ENCODE measurements at places on chromosomes 7 and 10.

- DNase-seq = no peak
These were observed 350.5 kb upstream of the CHRM2 start for GRCh38 chr7:136517971-136518370.

GRCh38 chr7:131108212-131108940 lies 219.3 kb upstream of the MKLN1 start:
- peak; percentile 43 for DNase-seq

GRCh38 chr10:22656036-22656435 lies 58.3 kb downstream of the PIP4K2A start:
- DNase-seq = no peak

GRCh38 chr10:56622335-56622973 lies 261.4 kb upstream of the ZWINT start:
- no peak for DNase-seq

GRCh38 chr10:129788215-129788614 lies 175.9 kb downstream of the EBF3 start:
- DNase-seq = no peak

DNA sequence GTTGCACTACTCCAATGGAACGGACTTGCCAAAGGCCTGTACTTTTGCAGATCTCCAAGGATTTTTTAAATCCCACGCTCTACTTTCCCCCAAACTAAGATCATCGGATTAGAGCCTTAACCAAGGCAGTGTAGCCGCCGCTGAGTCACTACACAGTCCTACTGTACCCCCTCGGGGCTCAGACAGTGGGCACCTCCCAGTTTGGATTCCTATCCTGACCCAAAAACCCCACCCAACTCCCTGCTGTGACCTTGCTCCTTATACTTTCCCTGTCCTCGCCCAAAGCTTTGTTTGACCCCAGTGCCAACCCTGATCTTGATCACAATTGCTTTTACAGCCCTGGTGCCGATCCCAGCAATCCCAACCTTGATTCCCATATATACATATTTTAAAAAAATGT lies 17.5 kb upstream of the PLAU start:
- DNase-seq = no peak

DNA sequence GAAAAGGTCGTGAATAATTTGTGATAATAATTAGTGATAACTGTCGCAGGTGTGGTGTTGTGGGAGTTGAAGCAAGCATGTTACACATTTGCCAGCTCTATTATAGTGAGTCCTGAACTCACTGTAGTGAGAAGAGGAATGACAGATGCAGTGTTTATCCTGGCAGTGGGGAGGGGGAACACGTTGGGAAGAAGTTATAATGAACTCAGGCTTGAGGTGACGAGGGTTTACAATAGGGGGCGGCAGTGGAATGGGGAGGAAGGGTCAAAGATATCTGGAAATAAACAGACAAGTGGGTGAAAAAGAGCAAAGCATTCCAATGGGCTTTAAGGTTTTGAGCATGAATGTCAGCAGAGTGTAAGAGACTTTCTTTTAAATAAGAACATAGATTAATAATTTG lies 49.6 kb downstream of the ITPRID1 start:
- DNase-seq = no peak

DNA sequence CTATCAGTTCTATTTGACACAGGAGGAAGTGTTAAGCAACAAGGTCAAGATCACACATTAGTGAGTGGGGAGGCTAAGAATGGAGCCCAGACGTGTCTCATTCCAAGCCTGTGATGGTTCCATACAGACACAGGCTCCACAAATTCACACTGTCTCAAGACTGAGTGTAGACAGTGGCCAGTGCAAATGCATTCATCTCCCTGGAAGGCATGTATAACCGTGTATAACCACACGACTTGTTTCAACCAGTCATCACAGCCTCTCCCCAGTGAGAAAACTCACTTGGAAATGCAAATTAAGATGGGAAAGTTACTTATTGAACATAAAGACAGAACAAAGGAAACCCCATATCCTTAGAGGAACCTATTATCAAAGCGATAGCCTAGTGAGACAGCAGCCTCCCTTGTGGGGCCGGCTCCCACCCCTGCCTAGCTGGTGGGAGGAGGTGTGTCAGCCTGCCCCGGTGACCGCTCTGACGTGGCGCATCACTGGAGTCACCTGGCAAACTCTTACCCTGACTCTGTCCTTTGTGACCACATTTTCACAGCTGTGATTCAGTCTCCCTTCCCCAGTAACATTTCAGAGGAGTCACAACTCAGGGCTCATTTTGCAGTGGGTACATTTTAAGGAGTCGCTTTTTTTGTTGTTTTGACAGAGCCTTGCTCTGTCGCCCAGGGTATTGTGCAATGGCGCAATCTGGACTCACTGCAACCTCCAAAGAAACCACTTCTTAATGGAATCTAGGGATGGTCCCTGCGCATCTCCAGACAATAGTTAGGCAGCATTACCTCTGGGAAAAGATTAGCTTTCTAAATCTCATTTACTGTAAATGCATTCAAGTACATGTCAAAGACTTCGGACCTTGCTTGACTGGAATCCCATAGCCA lies 126.6 kb upstream of the PARD3 start:
- no peak for DNase-seq

DNA sequence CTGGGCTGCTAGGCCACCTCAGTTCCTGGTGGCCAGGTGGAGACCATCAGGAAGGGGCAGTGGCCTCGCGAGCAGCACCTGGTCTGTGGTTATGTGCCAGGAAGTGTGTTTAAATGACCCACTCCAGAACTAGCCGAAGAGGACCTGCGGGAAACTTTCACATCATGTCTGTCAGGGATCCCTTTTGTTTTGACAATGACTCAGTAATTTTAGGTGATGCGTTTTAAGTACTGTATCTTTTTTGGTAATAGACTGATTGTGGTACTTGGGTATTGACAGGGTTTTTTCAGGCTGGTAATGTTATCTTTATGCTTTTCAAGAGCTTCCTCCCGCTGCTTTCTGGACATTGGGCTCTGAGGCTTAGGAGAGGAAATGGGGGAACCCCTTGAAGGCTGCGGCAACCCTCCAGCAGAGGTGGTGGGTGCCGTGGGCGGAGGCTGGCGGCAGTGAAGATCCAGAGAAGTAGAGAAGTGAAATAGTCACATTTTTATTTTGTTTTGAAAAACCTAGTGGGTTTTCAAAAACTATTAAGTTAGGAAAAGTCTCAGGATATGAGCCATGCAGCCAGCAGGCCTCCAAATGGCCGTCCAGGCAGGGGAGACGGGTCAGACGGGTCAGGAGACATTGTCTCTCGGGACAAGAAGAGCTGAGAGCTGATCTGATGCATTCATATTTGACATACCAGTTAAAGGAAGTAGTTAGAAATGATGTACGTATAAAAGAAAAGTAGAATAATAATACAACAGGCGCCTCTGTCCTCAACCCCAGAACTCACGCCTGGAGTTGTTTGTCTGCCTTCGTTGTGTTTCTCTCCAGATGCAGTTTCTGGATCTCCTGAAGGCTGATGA lies 27.7 kb downstream of the PPP2R2D start:
- no peak for DNase-seq

GRCh38 chr10:100725869-100726426 lies 19.4 kb upstream of the PAX2 start:
- no peak for DNase-seq

DNA sequence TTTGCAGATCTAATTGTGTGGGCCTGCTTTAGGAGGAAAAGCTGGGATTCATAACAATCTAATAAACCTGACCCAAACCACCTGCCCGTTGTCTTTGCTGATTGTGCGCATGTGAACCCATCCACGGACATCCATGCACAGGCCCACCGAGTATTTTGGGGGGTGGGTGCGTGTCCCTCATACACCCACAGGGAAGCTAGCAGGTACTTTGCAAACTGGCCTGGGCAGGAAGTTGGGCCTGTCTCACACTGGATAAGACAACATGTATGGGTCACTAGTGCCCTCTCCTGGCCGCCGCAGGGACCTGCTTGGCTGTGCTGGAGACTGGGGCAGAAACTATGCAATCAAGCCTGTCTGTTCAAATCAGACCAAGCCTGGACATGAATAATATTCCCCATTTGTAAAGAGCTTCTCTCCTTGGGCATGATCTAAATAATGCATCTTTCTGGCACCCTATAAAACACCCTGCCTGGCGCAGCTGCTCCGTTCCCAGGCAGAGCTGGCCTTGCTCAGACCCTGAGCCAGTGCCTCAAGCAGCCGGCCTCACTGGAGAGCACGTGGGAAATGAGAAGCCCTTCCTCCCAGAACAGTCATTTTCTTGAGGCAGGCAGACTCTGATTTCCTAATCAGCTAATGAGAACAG lies 15.8 kb downstream of the ECHDC3 start:
- DNase-seq = peak; percentile 48

DNA sequence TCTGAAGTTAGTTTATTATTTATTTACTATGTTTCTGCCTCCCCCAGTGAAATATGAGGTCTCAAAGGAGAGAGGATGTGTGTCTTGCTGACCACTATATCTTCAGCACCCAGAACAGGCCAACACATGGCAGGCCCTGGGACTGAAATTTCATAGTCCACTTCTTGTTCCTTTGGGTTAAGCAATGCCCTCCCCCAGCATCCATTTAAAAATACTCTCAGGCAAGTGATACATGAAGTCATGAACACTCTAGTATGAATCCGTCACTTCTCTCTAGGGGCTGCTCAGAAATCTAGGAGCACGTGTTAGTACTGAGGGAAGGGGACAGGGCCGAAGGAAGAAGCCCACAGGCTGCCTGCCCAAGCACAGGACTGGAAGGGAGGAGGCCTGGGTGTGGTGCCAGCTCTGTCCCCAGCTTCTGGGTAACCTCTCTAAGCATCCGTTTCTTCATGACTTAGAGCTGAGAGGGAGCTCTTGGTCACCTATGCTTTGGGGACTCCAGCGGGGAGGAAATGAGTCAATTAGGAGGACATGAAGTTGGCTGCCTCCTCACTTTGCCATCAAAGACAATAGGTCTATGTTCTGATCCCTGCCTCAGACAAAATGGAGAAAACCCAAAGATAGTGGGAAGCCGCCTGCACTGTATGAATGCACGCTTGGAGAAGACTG lies 119.2 kb downstream of the KCNMA1 start:
- DNase-seq = no peak

Measured in T-helper 22 cell (primary cell).